ENCODE measurements at places on chromosomes 3 and 15.

DNA sequence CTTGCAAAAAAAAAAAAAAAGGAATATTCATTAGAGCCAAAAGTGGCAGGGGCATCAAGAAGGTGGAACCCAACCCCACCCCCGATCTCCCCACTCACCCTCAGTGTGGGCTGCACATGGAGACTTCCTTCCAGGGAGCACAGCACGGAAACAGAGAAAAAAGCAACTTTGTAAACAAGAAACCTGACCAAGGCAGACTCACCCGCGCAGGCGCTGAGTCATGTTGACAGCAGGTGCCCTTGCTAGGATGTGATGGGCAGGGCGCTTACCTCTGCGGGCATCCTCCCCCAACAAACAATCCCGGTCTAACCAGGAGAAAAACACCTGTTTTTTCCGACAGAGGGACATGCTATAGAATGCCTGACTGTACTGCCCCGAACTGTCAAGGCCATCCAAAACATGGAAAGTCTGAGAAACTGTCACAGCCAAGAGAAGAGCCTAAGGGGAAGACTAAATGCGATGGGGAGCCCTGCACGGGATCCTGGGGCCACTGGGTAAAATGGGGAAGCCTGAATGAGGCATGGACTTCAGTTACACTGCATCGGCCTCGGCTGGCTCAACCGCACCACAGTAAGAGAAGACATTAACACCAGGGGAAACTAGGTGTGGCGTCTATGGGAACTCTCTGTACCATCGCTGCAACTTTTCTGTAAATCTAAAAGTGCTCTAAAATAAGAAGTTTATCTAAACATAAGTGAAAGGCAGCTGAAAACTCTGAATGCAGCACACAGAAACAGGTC lies 66.7 kb upstream of the GATA2 start:
- DNase-seq: peak; percentile 30

- DNase-seq: no peak
Measured at GRCh38 chr3:151371526-151371925, 13.0 kb downstream of the P2RY12 start.

- no peak for DNase-seq
Measured at GRCh38 chr15:85036716-85037115, 55.1 kb downstream of the PDE8A start.

DNA sequence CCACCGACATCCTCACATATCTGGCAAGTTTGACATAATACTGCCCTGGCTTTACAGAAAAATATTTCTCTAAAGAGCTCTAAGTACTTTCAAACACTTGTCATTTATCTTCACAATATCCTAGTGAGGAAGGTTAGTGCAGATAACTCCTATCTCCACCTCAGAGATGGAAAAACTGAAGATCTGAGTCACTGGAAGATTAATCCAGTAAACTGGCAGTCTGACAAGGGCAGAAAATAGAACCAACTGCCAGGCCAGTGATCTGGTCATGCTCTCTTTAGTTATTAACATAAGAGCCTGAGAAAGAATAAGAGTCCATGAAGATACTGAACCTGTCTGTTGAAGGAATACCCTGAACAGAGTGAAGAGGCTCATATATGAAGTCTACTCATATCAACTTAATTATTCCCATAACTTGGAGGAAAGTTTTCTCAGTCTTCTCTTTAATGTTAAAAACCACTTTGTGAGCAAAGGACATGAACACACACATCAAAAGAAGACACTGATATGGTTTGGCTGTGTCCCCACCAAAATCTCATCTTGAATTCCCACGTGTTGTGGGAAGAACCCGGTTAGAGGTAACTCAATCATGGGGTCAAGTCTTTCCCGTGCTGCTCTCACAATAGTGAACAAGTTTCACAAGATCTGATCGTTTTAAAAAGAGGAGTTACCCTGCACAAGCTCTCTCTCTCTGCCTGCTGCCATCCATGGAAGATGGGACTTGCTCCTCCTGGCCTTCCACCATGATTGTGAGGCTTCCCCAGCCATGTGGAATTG lies 61.4 kb downstream of the GOLIM4 start:
- peak; percentile 70 for DNase-seq

DNA sequence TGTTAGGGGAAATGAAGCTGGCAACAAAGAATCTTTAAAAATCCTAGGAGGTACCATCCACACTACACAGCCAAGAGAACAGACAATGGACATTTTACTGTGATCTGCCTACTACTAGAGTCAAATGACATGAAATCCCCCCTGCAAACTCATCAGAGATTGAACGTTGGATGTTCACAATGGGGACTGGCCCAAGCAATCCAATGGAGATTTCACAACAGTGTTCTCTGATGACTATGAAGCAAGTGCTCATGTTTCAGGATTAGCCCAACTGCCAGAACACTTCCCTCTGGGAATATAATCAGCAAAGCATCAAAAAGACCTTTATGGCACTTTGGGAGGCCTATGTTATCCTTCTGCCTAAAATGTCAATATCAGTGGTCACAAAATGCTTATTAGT lies 97.8 kb downstream of the IGSF11 start:
- DNase-seq: peak; percentile 2

- DNase-seq: no peak
Measured at GRCh38 chr3:192888190-192888589, 29.5 kb downstream of the MB21D2 start.

DNA sequence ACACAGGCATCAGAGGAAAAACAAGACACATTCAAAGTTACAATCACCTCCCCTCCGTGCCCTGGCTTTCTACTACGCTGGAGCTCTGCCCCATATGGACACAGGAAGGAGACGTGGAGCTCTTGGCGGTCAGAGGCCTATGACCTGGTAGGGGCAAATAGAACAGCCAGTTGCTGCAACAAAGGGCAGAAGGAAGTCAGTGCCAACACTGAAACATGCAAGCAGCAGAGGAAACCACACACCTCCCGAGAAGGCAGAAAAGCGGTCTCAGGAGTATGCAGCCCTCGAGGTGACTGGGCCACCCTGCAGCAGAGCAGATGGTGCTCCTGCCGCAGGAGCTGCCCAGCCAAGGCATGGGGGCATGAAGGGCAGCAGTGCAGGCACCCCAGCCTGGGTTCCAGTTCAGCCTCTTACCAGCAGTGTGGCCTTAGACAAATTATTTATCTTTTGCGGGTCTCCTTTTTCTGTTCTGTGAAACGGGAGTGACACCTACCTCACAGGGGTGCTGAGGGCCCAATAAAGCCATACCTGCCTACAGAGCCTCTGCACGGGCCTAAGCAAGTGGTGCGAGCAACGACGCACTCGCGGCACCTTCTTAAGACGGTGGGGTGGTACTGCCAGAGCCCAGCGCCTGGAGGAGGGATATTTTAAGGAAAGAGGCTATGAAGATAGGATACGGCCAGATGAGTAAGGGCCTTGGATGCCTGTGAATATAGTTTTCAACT lies 8.6 kb downstream of the ZXDC start:
- DNase-seq: no peak

DNA sequence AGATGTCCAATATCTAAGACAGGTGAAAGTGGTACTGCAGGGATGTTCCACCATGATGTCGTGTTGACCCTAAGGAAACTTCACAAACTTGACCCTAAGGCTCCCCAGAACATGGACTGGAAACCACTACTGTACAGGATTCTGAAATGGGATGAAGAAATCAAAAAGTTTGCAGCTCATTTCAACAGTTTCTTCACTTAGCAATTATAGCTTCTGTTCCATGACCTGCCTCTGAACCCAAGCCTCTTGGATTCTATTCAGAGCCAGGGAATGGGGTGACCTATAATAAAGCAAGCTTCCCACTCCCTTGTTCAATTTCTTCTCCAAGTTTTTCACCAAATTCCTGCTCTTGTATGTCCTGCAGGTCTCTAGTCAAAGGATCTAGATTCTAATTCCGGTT lies 40.7 kb downstream of the DUT start:
- DNase-seq: no peak

DNA sequence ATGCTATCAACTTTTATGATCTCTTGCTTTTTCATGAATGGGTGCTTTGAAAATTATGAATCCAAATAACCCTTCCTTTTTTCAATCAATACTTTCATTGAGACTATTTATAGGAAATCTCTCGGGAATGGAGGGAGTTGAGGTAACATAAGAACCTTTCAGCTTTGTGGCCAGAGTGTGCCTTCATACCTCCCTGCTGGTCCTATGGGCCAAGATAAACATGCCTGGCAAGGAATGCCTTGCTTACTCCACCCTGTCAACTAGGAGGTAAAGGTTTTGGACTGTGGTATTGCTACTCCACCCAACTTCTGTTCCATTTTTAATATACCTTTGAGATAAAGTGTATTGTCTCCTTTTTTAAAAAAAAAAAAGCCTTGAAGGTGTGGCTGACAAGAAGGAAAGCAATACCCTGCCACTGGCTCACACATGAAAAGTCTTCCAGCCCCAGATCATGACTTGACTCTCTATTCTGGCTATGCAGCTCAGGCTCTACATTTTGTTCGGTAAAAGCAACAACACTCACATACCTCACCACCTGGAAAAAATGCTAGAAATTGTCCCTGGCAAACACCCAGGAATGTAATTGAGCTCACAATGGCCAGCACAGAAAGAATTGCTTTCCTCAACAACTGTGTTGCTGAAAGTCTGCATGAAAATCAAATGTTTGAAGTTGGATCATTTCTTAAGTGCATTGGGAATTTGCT lies 35.8 kb downstream of the COL8A1 start:
- peak; percentile 78 for DNase-seq

DNA sequence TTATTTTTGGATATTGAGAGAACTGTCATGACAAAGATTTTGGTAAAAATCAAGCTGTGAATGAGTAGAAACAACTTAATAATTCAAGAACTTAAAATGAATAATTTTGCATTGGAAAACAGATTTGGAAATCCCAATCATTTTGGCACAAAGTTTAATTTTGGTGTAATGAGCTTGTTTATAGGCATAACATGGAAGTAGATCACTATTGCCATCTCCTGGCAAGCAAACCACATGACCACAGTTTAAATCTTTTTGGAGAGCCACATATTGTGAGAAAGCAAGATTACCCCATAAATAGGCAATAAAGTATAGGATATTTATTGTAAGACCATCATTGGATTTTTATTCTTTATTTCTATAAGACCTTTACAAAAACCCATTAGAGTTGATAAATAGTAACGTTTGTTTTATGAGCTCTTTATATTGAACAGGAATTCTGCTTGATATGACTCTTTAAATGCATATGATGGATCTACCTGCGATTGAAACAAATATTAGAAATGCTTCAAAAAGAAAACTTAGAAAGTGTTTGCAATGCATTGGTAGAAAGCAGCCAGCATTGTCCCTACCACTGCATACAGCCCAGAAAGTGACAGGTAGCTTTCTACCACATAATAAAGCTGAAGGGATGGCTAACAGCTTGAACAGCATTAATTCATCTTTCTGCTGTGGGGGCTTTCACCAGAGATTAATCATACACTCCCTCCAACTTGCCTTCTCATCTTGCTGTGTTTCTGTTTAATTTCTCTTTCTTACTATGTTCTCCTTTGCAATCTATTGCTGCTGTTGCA lies 766.8 kb downstream of the TBL1XR1 start:
- no peak for DNase-seq

- peak; percentile 6 for DNase-seq
Measured at GRCh38 chr15:35289024-35289617, 204.0 kb upstream of the NANOGP8 start.

GRCh38 chr3:41601404-41601987 lies 360.4 kb downstream of the ULK4 start:
- DNase-seq: peak; percentile 72

DNA sequence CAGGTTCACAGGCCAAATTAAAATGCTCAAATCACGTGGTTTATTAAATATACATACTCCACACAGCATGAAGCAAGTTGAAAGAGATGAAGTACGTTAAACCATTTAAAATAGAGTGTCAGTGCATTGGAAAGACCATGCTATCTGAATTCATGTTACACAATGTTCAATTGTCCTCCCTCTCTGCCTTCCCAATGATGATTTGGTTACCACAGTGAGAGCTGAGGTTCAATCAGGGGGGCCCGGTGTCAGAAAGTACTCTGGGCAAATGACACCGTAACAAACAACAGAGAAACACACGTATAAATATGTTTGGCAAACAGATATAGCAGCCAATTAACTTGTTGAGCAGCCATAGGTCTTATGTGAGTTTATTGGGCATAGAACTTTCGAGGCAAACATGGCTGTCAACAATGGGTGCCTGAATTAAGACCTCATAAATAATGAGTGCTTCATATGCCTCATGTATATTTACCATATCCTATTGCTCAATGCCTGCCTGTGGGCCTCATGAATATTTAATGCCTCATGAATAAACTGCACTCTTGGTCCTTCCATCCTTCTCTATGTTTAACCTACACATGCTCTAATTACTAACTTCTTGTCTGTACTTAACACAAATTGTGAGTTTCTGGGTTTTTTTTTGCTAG lies 641.5 kb downstream of the PLOD2 start:
- DNase-seq: no peak

- DNase-seq: no peak
Measured at GRCh38 chr3:167554898-167555297, 81.1 kb upstream of the SERPINI2 start.

DNA sequence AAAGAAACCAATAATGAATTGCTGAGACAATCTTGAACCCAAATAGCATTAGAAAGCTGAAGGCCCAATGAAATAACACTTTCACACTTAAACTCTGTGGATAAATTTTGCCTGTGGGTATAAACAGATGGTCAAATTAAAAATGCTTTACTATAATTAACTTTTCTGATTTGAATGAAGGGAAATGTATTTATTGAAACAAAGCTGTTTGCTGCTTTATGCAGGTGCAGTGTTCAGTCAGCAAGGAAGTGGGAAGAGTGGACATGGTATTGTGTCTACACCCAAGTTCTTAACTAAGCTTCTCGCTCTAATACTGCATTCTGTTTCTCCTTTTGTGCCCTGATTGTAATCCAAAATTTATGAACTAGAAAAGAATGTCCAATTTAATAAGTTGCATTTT lies 31.8 kb downstream of the NME9 start:
- DNase-seq: no peak

GRCh38 chr15:72271895-72272212 lies 500 bp downstream of the PARP6 start:
- no peak for DNase-seq

GRCh38 chr15:29102911-29103823 lies 166.5 kb downstream of the NSMCE3 start:
- DNase-seq: no peak

DNA sequence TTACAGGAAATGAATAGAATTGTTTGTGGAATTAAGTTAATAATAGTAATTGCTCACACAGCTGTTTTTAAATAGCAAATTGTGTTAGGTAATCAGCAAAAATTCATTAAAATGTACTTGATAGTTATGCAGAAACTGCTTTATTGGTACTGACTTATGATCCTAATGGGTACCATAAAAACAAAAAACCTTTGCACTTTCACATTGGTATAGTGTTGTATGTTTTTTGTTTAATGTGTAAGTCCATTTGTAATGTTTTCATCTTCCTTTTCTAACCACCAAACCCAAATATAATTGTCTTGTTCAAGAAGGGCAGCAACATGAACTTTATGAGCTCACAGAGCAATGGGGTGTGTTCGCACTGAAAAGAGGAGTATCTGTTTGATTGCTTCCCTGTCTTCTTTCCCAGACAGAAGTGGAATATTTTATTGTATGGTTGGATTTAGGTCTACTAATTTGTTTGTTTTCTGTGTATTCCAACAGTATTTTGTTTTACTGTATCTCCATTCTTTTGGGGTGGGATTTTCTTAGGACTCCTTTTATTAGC lies 135.8 kb downstream of the TCF12 start:
- DNase-seq: no peak

Measured in NCI-H226 (cell line).